Activated CD4-positive, alpha-beta memory T cell treated with anti-CD3 and anti-CD28 coated beads for 36 hours (primary cell): ENCODE measurements at places on chromosomes 5 and 9.

DNA sequence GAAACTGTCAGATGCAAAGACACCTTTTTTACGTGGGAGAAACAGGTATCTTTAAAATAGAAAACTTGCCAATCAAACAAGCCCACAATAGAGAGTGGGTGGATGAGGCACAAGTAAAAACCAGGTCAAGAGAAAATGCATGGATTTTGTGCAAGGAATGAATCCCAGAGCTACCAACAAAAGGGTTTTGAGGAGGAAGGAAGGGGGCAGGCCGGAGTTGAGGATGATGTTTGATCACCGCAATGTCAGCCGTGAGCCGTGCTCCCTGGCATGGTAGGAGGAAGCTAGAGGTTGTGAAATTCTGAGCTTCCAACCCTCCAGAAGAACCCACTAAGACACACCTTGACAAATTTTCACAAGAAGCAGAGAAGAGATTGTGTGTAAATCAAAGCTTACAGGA, 53.2 kb downstream of the HRH2 start:
- H3K27me3 ChIP-seq, result no peaks in the 10 kb centered on the region
- H3K27ac ChIP-seq, result no peak overlapping the region
- H3K4me1 ChIP-seq, result peaks cover 12% of the 10 kb centered on the region
- DNase-seq, result no peak
- no peak overlapping the region for H3K4me3 ChIP-seq

DNA sequence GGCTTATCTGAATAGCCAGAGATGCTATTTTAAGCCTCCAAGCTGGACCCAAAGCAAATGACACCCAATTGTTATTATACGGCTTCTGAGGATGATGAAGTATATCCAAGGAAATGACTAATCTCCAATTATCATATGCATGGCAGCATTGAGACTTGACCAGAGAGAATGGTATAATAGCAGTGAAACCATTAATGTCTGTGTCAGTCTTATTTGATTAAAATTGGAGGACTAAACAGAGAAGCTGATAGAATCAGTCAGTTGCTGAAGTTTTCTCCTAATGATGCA, 200.5 kb downstream of the EFNA5 start:
- no peaks in the 10 kb centered on the region for H3K36me3 ChIP-seq
- H3K27me3 ChIP-seq, result peaks cover 2% of the 10 kb centered on the region
- no peak overlapping the region for H3K4me3 ChIP-seq
- H3K4me1 ChIP-seq, result peaks cover under 1% of the 10 kb centered on the region
- H3K27ac ChIP-seq, result no peak overlapping the region

- H3K4me3 ChIP-seq, result no peak overlapping the region
- H3K27ac ChIP-seq, result no peak overlapping the region
- H3K36me3 ChIP-seq, result peaks cover 2% of the 10 kb centered on the region
- no peaks in the 10 kb centered on the region for H3K4me1 ChIP-seq
- peaks cover 8% of the 10 kb centered on the region for H3K27me3 ChIP-seq
Observed at GRCh38 chr5:37786862-37787519, 52.9 kb downstream of the GDNF start.

DNA sequence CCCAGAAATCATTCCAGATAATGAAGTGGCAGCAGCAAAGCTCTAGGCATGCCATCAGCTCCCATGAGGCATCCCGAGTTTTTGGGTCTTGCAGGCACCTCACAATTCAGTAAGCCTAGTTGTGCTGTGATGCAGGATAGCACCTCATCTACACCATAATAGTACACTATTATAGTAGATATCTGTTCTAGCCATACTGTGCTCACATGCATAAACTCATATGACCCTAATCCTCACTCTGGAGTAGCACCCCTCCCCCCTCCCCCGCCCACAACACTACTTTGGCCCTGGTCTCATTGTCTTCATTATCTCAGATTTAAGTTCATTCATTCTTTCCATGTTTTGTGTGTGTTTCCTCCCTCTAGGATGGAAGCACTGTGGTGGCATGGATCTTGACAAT, 102.5 kb upstream of the PITX1 start:
- H3K27ac ChIP-seq, result no peak overlapping the region
- no peaks in the 10 kb centered on the region for H3K36me3 ChIP-seq
- H3K4me3 ChIP-seq, result no peak overlapping the region
- no peak for DNase-seq

DNA sequence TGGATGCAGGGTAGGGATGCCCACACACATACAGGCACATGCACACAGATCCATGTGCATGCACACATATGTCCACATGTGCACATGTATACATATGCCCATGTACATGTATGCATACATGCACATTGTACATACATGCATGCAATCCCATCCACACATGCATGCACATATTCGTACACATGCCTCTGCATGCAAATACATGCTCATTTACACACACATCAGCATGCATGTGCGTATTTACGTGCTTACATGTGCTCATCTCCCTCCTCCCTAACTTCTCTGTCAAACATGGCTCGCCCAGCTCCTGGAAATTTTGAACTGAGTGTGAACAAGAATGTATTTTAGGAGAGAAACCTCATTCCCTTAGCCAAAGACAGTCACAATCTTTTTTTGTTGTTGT, 6.2 kb downstream of the KCNT1 start:
- no peak overlapping the region for H3K4me3 ChIP-seq
- H3K27ac ChIP-seq, result no peak overlapping the region
- peaks cover 6% of the 10 kb centered on the region for H3K27me3 ChIP-seq
- no peaks in the 10 kb centered on the region for H3K36me3 ChIP-seq
- H3K4me1 ChIP-seq, result no peaks in the 10 kb centered on the region
